ENCODE measurements at places on chromosomes 11 and 22. TPM values are rescaled to one million over a fixed set of nuclear protein-coding genes. Genes with fewer than 3 reads are reported as not detected.

GPR137 gene
- 56.0 TPM for total RNA-seq

MAP6 gene
- total RNA-seq = 0.26 TPM

KRTAP5-10 gene
- total RNA-seq = 0.23 TPM

SLC22A25 gene
- total RNA-seq = not detected

ENTHD1 gene
- not detected for total RNA-seq

KRTAP5-9 gene
- total RNA-seq = 0.80 TPM

PGA5 gene
- total RNA-seq = 1.2 TPM

FGF4 gene
- total RNA-seq = not detected

DNA sequence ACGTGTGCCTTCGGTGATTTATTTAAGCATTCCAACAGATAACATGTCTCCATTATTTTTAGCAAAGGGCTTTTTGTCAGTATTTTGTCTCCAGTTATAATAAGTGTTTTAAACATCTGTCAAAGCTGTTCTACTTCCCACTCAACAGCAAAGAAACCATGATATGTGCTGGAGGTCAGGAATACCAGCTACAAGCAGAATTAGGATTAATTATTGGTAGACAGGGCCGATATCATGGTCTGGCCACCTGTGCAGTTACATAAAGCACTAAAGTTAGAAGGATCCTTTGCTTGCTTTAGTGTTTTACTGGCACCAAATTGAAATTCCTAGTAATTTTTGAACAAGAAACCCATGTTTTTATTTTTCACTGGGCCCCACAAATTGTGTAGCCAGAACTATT lies 591.3 kb upstream of the ARHGAP42 start:
- DNase-seq = no peak

- DNase-seq = no peak
Observed at GRCh38 chr11:112520354-112520753, 259.7 kb upstream of the PLET1 start.

DNA sequence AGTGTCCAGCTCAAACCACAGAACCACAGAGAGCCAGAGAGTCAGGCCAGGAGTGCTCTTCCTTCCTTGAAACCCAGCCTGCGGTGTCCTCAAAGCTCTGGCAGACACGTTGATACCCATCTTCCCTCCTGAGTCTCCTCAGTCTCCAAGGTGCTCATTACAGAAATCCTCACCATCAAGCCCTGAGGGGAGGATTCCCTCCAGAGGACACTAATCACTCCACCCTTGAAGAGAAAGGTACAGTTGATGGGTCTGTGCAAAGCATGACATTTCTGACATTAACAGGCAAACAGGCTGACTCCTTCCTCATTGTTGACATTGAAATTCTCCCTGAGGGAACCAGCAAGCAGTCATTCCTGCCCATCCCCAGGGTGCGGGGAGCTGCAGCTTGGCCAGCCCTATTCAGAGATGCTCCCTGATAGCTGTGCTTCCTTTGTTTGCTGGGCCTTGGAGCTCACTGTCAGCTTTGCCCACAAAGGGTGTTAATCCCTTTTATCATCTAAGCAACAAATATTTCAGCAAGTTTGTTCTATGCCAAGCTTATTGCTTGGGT lies 101.7 kb upstream of the CSNK2A3 start:
- no peak for DNase-seq

GRCh38 chr22:49825944-49826602 lies 1.6 kb downstream of the BRD1 start:
- no peak for DNase-seq

DNA sequence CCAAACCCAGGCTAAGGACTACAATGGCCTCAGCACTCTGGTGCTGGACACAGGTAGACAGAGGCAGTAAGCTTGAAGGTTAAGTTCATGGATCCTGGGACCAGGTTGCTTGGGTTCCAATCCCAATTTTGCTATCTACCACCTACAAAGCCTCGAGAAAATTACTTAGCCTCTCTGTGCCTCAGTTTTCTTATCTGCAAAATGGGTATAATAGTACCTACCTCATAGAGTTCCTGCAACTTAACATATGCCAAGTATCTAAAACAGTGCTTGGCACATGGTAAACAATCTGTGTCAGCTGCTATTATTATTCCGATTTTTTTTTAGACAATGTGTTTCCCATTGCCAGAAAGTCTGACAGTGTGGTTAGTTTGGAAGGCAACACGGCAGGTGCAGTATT lies 37.5 kb downstream of the SYN3 start:
- no peak for DNase-seq

GRCh38 chr22:49551446-49551845 lies 276.2 kb downstream of the BRD1 start:
- DNase-seq = no peak

- DNase-seq = no peak
Observed at GRCh38 chr11:119726150-119726553, 2.8 kb downstream of the NECTIN1 start.

DNA sequence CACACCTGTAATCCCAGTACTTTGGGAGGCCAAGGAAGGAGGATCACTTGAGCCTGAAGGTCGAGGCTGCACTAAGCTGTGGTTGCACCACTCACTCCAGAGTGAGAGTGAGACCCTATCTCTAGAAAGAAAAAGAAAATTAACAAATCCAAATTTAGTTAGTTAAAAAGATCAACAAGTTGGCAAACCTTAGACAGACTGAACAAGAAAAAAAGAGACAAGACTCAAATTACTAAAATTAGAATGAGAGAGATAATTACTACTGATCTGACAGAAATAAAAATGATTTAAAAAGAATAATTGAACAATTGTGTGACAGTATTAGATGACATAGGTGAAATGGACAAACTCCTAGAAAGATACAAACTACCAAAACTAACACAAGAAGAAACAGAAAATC lies 13.6 kb downstream of the CHEK2 start:
- no peak for DNase-seq

DNA sequence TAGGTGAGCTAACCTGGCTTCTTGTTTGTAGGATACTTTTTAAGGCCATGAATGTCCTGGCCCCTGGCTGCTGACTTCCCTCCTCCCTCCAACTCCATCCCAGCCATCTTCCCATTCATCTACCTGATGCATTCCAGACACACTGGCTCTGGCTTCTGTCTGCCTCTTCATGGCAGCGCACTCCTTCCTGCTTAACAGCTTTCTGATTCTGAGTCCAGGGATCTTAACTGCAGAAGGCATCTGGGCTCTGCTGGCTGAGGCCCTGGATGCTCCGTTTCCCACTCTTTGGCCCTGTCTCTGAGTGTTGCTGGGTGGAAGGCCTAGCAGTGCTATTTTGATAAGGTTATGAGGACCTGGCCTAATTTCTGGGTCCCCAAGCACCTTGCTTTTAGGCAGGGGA lies 1.8 kb upstream of the THY1 start:
- DNase-seq = no peak

DNA sequence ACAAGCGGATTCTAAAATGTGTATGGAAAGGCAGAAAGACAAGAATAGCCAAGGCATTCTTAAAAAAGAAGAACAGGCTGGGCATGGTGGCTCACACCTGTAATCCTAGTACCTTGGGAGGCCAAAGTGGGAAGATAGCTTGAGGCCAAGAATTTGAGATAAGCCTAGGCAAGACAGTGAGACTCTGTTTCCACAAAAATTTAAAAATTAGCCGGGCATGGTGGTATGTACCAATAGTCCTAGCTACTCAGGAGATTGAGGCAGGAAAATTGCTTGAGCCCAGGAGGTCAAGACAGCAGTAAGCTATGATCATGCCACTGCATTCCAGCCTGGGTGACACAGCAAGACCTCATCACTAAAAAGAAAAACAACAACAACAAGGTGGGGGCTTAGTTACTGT lies 46.0 kb upstream of the PPP2R1B start:
- DNase-seq = no peak

- peak; percentile 15 for DNase-seq
Observed at GRCh38 chr11:103109818-103110388, 677 bp downstream of the DYNC2H1 start.

DNA sequence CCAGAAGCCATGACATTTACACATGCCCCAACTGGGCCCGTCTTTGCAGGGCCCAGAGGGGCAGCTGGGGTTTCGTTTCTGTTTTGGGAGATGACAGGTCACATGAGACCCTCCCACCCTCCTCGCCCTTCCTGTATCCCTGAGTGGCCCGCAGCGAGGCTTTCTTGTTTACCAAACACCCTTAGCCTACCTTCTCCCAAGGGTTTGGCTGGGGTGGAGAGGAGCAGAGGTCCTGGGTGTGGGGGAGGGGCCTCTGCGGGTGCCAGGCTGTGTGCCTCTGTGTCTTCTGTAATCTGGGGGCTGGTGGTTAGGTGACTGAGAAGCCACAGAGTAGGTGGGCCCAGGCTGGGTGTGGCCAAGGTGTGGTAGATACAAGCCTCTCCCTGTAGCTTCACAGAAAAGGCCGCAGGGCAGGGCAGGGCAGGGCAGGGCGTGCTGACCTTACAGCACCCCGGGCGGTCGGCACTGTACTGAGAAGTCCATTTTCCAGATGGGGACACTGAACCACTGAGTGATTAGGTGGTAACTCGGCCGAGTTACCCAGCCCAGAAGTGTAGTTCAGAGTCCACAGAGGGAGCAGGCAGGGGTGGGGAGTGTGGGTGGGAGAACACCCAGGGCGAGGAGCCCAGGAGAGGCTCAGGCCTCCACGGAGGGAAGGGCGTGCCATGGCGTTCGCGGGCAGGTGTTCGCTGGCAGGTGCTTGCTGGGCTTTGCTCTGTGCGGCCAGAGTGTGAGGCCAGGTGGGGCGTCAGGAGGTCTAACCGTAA lies 8.7 kb downstream of the PRR5 start:
- DNase-seq = no peak

DNA sequence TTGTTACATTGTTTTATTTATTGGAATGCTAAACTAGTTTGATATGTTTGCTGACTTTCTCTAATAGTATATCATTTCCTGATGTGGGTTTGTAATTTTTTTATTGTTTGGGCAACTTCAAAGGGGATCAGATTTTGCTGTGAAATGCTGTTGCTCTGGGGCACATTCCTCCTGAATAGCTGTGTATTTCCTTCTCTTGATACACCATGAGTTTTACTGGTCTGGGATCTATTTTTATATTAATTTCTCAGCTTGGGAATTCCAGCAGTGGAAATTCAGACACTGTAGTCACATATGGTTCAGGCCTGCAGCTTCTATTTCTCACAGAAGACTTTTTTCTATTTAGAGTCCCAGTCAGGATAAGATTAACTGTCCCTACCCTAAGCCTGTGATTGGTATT lies 58.9 kb downstream of the RPUSD4 start:
- no peak for DNase-seq

GRCh38 chr11:94400839-94401772 lies at the start of gene GPR83:
Gene GPR83 (minus strand): TSS chr11:94401419. CDS start chr11:94401247, 172 bp downstream.
- peak; percentile 34 for DNase-seq

DNA sequence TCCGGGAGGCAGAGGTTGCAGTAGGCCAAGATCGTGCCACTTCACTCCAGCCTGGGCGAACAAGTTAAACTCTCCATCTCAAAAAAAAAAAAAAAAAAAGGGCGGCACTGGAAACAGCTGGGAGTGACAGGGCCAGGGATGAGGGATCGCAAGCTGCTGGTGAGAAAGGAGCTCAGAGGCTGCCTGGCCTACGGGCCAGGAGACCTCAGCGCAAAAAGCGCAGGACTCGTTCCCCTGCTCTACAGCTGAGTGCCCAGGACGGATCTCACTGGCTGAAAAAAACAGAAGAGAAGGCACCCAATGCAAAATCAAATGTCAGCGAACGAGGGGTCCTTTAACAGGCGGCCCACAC lies 650 bp upstream of the NUP50 start:
- peak; percentile 24 for DNase-seq

GRCh38 chr11:112511911-112512310 lies 251.3 kb upstream of the PLET1 start:
- DNase-seq = no peak

DNA sequence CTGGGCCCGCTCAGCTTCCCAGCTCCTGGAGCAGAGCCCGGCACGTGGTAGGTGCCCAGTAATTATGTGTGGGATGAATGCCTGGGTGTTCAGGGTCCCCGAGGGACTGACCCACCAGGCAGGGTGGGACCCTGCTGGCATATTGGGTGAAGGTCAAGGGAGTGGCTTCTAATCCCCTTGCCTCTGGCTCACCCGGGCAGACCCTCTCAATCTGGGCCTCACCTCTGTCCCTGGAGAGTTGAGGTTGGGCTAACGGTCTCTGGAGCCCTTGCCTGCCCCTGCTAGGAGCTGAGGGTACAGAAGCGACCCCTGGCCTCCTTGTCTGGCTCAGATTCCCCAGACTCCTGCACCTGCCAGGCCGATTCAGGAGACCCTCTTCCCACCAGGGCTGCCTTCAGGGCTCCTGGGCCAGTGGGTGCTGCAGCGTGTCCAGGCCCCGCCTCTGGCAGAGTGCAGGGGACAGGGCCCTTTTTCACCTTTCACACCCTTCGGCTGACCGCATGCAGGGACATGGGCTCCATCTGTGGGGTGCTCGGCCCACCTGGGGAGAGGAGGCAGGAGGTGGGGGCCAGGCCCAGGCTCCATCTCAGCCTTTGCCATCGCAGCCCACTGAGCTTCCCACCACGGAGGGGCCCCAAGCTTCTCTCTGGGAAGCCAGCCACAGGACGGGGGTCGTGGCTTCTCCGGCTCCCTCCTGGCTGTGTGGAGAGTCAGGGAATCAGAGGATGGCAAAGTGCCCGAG lies 3.8 kb upstream of the CTSD start:
- no peak for DNase-seq

DNA sequence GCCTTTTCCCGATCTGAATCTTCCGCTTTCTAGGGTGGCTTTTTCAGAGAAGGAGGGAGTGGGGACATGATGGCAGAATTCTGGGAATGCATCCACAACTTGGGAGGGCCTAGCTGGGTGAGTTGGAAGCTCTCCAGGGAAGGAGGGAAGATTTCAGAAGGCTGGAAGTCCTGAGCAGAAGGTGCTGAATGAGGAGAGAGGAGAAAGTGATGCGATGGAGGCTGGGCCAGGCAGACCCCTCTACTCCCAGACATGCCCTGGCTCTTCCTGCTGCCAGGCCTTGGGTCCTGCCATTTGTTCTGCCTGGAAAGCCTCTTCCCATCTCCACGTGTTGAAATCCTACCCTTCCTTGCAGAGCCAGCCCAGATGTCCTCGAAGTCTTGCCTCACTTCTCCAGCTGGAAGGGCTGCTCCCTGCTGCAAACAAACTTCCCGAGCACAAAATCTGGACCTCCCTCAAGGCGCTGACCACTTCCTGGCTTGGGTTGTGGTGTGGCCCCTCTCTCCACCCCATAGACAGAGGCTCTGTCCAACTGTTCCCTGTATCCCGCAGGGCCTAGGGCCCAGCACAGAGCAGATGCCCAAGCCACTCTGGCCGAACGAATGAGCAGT lies 16.8 kb downstream of the LRRC32 start:
- DNase-seq = no peak

Measured in endothelial cell (in vitro differentiated cells).